ENCODE measurements at places on chromosomes 6 and 20. TPM values are rescaled to one million over a fixed set of nuclear protein-coding genes. Genes with fewer than 3 reads are reported as not detected.

FOXA2 gene
- not detected for total RNA-seq

PTK6 gene
- total RNA-seq, result not detected

ZSCAN26 gene
- total RNA-seq, result 18.7 TPM

KCNK5 gene
- total RNA-seq, result not detected

MMP24OS gene
- 16.0 TPM for total RNA-seq

LRRC1 gene
- 5.0 TPM for total RNA-seq

C20orf96 gene
- 7.9 TPM for total RNA-seq

GPX5 gene
- total RNA-seq, result not detected

KCNQ5 gene
- 0.87 TPM for total RNA-seq

BICRAL gene
- total RNA-seq, result 6.8 TPM

OR2J3 gene
- not detected for total RNA-seq

C6orf118 gene
- total RNA-seq, result not detected

LPA gene
- not detected for total RNA-seq

HTR1E gene
- not detected for total RNA-seq

TOX2 gene
- total RNA-seq, result 3.5 TPM

TRERF1 gene
- total RNA-seq, result 8.9 TPM

ELOVL2 gene
- total RNA-seq, result under 0.01 TPM

OR5V1 gene
- not detected for total RNA-seq

OPRM1 gene
- total RNA-seq, result not detected

BACH2 gene
- 0.87 TPM for total RNA-seq

E2F1 gene
- 1.8 TPM for total RNA-seq

HBS1L gene
- total RNA-seq, result 124 TPM

TDP2 gene
- total RNA-seq, result 42.7 TPM

ENPP3 gene
- total RNA-seq, result 0.15 TPM

SLC17A1 gene
- not detected for total RNA-seq
